ENCODE measurements at places on chromosomes 11 and 22.

DNA sequence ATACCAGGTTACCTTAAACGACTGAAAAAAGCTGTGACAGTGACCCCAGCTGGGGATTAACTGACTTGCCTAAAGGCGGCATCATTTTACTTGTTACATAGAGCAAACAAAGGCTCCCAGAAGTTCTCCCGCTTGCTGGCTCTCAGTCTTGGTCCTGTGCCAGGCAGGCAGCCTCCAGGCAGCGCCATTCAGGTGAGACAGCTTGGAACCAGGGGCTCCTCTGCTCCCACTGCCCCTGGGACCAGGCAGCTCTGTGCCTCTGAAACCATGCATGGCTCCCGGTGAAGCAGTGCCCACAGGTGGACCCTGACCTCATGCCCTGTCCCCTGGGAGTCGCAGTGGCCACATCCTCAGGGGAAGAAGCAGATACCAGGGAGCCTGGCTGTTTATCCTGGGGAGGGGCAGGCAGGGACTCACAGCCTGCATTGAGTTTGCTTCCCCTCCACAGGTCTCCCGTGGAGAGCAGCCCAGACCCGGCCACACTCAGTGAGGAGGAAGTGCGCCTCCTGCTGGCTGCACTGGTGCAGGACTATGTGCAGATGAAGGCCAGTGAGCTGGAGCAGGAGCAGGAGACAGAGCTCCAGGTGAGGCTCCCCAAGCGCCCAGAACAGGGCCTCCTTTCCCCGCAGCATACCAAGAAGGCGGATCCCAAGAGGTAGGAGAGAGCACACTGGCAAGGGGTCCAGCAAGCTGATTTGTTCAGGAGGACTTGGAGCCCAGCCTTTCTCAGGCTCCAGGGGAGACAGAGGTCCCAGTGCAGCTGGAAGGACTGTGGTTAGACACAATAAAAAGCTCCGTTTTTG lies 15.6 kb upstream of the CYP2R1 start:
- DNase-seq = peak; percentile 90

DNA sequence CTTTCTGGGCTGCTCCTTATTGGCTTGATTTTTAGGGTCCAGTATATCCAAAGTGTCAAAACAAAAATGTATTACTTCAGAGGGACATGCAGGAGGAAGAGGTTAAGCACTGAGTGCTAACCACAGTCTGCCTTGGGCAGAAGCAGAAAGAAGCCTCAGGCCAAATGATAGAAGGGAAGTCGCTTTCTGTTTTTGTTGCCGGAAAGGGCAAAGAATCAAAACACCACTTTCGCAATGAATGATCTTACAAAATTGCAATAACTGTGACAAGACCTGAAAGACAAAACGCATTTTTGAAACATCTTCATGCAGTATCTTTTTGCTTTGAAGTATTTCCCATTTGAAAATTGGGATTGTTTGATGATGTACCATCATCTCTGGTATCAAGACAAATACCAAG lies 70.1 kb upstream of the PICALM start:
- peak; percentile 92 for DNase-seq

- no peak for DNase-seq
Measured at GRCh38 chr22:48748113-48748859, 1079.4 kb downstream of the BRD1 start.

DNA sequence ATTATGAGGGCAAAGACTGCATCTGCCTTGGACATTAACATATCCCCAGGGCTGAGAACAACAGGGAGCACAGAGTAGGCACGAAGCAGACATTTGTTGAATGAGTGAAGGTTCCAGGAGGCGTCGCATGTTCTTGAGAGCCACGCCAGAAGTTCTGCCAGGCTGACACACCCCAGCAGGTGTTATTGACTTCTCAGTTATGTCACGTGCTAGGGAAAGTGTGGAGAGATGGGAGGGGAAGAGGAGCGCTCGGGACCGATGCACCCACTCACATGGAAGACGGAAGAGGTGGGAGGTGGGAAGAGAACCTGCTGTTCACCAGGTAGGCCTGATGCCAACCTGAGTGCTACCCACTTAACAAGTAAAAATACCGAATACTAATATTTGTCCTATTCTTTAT lies 232.8 kb downstream of the LARGE1 start:
- DNase-seq = no peak

DNA sequence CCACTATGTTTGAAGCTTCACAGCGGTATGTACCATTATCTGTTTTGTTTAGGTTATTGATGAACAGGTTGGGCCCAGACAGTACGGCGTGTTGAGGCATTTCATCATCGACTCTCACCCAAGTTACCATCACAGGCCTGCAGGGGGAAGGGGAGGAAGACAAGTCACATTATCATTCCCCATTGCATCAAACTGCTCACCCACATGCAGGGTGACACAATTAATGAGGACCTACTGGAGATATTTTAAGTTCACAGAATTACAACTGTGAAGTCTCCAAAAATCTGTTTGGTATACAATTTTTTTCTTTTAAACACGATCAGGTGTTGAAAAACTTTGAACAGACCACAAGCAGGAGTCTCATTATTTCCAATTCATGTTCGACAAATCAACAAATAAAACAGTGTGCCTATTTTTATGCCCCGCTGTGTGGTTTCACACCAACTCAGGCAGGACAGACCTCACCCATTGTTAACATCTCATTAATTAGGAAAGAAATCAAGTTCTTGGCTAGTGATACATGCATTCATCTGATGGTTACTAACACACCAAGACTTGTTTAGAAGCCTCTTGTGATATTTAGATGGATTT lies 289.5 kb downstream of the CADM1 start:
- no peak for DNase-seq

DNA sequence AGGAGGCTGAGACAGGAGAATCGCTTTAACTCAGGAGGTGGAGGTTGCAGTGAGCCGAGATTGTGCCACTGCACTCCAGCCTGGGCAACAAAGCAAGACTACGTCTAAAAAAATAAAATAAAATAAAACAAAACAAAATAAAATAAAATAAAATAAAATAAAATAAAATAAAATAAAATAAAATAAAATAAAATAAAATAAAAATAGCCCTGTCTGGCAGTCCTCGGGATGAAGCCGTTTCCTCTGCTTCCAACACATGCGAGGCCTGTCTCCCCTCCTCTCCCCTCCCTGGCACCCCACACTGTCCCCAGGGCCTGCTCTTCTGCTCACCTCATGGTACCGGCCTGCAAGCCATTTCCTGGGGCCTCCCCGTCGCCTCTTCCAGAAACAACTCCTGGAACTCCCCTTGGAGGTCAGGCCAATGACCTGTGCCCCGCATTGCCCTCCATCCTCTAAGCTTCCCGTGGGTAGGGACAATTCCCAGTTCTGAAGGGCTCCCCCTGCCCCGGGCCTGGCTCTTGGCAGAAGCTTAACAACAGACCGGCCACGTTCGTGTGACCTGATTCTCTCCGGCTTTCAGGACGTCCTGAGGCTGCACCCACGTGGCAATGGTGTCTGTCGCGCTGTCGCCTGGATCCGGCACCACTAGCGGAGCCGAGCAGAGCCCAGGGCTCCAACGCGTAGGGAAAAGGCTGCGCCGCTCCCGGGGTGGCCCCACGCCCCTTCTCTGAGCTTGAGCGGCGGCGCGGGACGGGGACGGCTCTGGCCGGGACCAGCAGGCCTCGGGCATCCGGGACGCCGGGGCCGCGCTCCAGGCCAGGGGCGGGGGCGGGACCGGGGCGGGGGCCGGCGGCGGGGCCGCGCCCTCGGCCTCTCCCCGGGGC lies 456 bp upstream of the PARVB start:
- DNase-seq = peak; percentile 71

GRCh38 chr11:42770444-42771065 lies 541.2 kb upstream of the API5 start:
- peak; percentile 4 for DNase-seq

DNA sequence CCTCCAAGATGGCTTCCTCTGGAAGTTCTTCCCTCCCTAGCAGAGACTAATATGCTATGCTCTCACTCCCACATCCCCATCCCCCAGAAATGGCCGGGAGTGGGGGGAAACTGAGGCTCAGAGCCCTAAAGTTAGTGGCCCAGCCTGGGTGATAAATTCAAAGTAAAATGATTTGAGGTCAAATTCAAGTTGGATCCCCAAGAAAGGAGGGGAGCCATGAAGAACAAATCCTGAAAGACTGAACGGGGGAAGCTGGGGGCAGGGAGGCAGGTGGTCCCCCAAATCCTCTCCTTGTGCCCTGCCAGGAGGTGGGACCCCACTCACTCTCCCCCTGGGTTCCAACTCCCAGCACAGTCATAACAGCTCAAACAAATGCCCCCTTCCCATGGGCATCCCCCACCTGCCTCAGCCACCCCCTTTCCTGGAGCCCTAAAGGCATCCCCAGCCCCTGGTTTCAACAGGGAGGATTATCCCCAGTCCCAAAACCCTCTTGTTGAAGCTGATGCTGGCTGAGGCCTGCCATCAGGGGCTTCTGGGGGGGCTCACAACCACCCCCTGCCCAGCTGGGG lies 1.1 kb downstream of the CBX6 start:
- DNase-seq = no peak

DNA sequence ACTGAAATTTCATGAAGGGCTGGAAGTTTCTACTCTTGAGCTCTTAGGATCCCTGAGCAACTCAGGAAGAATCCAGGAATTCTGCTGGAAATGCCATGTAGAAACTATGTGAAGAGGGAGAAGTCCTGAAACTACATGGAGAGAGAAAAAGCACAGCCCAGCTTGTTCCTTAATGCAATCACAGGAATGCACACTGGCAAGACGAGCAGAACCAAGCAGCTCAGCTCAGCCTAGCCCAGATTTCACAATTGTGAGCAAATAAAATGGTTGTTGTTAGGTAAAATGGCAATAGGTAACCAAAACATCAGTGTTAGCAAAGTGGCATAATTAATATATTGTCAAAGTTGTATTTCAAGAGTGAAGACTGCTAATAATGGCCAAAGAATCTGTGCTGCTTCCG lies 28.1 kb downstream of the ZNF214 start:
- no peak for DNase-seq

- no peak for DNase-seq
Measured at GRCh38 chr11:124846070-124846673, 19.1 kb upstream of the ROBO3 start.

GRCh38 chr11:120977266-120978137 lies 46.4 kb upstream of the TBCEL start:
- no peak for DNase-seq

DNA sequence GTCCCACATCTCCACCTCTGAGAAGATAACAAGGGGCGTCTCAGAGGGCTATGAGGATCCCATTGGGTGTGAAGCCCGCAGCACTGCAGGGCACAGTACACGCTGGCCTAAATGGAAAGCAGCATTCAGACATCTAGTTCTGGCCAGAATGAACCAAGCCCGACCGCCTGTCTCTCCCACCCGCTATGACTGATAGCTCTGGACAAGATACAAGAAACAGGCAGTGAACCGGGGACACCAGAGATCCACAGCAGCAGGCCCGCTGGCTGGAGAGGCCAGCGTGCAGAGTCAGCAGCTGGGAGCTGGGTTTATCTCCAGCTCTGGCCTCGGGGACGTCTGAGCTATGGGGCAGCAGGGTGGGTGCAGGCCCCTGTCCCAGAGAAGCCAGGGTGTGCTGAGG lies 9.6 kb downstream of the CERK start:
- DNase-seq = no peak

DNA sequence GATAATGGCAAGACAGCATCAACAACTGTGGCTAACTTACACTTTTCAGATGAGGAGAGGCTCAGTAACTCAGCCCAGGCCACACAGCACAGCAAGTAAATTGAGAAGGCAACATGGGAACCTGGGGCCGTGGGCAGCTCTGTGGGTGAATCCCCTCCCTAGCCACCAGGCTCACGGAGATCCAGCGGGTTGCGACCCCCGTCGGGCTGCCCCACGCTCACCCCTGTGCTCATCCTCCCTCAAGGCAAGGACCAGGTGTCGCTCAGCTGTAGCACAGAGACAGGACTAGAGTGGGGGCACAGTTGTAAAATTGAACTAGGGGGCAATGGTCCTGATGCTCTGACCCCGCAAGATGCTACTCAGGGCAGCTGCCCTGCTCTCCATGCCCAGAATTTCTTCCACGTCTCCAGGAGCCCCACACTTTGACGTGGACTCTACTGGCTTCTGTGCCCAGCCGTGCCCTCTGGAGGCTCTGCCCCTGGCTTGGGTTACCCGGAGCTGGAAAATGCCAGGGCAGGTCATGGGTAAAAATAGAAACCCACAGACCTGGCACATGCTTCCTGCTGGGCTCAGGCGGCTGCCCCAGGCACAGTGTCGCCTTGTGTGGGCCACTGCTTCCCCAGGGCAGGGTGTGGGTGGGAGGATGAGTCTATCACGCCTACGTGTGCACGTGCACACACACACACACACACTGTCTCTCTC lies 9.0 kb downstream of the TUBA8 start:
- DNase-seq = no peak

GRCh38 chr22:40326905-40327735 lies 19.2 kb upstream of the ADSL start:
- no peak for DNase-seq

- DNase-seq = no peak
Measured at GRCh38 chr11:33830903-33831648, 56.8 kb upstream of the FBXO3 start.

DNA sequence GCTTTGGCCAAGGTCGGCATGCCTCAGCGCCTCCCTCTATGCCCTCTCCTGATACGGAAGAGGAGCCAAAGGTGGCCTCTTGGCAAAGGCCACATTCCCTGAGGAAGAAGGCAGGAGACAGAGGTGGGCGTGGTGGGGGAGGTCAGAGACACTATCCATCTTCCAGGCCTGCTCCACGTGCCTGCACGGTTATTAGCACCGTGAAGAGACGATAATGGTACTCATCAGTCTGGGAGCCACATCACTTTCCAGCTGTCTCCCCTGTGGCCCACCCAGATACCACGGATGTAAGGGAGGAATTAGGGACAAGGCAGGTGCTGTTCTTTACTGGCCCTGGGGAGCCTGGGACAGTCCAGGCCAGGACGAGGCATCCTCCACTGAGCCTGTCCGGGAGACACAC lies 354.3 kb downstream of the MN1 start:
- no peak for DNase-seq

- DNase-seq = no peak
Measured at GRCh38 chr11:119681361-119681910, 47.6 kb downstream of the NECTIN1 start.

- no peak for DNase-seq
Measured at GRCh38 chr22:49079743-49080500, 747.8 kb downstream of the BRD1 start.

GRCh38 chr11:119415966-119416365 lies 7.0 kb downstream of the THY1 start:
- DNase-seq = no peak

GRCh38 chr11:106077609-106078455 lies at the start of gene AASDHPPT:
Gene AASDHPPT, plus strand, starts transcription at chr11:106077662. Its CDS starts 49 bp downstream, at chr11:106077711.
- peak; percentile 13 for DNase-seq

DNA sequence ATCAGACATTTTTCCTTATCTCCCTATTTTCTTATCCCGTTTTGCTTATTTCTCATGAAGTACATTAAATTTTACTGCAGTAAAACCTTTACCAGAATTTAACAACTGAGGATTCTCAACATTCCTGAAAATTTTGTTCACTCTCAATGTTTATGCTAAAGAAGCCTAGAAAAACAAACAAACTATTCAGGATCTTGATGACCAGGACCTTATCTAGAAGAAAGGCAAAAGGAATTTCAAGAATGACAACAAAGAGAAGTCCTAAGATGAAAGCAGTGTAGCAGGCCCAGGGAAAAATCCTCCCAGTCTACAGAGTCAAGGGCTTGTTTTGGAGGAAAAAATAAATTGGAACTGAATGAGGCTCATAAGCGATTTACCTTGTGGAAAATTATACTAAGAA lies 283.3 kb upstream of the ARHGAP42 start:
- DNase-seq = no peak

- no peak for DNase-seq
Measured at GRCh38 chr11:1342946-1343345, 33.5 kb upstream of the TOLLIP start.
